NCI-H446 treated with DMSO at 0.1 percent for 48 hours (cell line): ENCODE measurements at places on chromosomes 3 and 15.

GRCh38 chr15:65841121-65841930 lies 28.0 kb upstream of the RAB11A start:
- DNase-seq = no peak

- peak; percentile 45 for DNase-seq
These were observed 735.0 kb downstream of the ROBO1 start for GRCh38 chr3:79032686-79033318.

GRCh38 chr3:195348426-195349115 lies 77.6 kb upstream of the XXYLT1 start:
- DNase-seq = no peak

DNA sequence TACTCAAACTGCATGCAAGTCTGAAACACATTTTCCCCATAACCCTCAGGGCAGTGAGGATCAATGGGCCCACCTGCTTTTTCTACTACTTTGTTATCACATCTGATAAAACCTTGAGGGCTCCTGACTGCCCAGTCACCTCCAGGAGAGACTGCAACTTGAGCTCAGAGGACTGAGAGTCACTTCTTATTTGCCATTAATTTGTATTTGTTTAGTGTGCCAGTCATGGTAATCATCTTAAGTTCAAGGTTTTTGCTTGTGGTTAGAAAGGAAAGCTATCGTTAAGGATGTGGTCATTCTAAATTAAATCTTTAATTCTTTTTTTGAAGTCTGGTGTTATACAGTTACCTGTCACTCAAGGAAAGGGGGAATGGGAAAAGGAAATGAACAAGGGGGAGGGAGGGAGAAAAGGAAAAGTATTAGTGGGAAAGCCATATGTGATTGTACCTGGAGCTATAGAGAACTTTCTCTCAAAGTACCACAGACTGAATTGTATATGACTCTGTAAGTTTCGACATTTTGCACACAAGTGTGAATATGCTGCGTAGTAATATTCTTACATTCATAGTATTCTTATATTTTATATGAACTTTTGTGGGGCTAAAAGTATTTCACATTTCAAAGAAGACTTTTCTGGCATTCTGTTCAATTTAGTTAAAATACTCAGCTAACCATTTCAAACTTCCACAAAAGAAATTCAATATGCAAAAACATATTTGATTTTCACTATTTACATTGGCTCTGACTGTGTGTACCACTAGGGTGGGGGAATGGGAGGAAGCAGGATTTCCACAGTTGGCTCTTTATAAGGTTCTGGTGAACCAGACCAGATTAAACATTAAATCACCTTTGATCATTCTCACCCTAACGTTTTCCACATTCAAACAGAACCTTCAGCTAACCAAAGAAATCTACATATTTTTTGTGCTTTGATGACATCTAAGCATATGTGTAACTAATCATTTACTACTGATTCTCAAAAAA lies 166.5 kb upstream of the ATP11B start:
- DNase-seq = no peak

GRCh38 chr15:92992720-92993119 lies 92.6 kb downstream of the CHD2 start:
- DNase-seq = no peak

DNA sequence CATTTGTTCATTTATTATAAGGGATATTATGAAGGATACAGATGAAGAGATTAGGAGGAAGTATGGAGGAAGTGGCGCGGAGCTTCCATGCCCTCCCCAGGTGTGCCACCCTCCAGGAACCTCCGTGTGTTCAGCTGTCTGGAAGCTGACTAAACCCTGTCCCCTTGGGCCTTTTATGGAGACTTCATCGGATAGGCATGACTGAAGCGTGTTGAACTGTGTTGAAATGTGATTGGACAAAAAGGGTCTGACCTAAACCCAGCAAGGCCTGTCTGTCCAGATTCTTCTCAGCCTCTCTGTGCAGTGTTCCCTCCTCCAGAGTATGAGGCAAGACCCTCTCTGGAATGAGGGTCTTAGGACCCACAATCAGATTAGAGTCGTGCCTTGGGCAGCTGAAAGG lies 31.7 kb downstream of the HACD3 start:
- no peak for DNase-seq

- DNase-seq = no peak
These were observed 53.9 kb upstream of the MELTF start for GRCh38 chr3:197083486-197083885.

DNA sequence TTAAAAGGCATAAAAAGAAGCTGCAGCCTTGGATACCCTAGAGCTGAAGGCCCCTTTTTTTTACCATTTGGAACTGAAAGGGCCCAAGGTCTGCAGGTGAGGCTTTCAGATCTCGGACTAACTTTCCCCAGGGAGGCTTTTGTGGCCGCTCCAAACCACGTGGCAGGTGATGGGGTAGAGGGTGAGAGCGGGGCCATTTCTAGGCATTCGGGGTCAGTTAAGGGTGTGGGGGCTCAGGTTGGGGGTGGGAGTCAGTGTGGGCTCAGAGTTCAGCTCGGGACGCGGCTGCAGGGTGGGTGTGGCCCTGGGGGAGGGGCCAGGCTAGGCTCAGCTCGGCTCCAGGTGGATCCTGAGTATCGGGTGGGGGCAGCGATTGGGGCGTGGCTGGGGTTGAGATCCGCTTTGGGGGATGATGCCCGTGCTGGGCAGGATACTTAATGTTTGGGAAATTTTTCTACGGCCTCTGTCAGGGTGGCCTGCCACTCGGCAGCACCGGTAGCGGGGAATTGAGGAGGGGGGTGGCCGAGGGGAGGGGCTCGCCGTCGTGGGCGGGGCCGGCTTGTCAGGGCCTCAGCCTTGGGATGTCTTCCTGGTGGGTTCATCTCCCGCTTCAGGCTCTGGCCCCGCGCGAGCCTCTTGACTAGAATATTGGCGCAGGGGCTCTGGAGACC lies 2.5 kb downstream of the KLF13 start:
- no peak for DNase-seq

DNA sequence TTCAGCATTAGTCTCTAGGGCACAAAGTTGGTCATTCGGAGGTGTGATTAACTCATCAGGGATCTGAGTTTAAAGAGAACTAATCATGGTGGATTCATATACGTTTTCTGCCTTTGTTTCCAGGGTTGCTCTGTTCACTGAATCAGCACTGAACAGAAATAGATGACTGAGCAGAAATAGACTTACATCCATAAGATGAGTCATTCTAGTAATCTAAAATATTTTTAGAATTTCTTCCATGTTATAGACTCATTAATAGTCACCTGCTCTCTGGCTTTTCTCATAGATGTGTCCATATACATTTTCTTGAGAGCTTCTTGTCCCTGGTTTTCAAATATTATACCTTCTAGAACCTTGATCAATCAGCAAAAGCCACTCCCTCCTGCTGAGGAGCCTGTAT lies 837.6 kb upstream of the DPPA4 start:
- DNase-seq = no peak

DNA sequence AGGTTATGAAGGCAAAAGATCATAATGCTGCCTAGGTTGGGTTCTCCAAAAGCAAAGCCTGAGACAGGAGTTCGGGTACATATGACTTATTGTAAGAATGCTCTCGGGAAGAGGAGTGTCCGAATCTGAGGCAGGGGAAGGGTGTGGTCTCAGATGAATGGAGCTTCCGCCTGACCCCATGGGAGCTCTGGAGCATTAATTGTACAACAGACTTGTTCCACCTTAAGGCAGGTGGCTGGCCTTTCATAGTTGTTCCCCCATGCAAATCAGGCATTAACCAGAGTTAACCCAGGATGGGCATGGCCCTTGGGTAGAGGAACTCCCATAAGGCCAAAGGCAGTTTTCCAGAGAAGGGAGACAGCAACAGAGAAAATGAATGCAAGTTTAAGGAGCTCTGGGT lies 170.6 kb downstream of the MYRIP start:
- no peak for DNase-seq

DNA sequence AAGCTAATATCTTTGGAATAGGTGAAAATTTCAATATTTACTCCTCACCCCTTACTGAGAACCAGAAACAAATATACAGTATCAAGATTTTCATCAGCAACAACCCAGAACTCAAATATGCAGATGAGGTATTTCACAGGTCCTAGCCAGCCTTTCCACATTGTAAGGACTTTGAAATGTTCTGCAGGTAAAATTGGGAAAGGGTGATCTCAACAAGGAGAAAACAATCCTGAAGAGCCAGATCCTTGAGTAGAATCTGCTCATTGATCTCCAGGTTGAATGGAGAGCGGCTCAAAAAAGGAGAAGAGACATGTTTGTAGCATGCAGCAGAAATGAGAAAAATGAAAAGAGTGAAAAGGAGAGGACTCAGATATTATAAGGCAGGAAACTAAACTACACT lies 493.3 kb upstream of the NAALADL2 start:
- no peak for DNase-seq

DNA sequence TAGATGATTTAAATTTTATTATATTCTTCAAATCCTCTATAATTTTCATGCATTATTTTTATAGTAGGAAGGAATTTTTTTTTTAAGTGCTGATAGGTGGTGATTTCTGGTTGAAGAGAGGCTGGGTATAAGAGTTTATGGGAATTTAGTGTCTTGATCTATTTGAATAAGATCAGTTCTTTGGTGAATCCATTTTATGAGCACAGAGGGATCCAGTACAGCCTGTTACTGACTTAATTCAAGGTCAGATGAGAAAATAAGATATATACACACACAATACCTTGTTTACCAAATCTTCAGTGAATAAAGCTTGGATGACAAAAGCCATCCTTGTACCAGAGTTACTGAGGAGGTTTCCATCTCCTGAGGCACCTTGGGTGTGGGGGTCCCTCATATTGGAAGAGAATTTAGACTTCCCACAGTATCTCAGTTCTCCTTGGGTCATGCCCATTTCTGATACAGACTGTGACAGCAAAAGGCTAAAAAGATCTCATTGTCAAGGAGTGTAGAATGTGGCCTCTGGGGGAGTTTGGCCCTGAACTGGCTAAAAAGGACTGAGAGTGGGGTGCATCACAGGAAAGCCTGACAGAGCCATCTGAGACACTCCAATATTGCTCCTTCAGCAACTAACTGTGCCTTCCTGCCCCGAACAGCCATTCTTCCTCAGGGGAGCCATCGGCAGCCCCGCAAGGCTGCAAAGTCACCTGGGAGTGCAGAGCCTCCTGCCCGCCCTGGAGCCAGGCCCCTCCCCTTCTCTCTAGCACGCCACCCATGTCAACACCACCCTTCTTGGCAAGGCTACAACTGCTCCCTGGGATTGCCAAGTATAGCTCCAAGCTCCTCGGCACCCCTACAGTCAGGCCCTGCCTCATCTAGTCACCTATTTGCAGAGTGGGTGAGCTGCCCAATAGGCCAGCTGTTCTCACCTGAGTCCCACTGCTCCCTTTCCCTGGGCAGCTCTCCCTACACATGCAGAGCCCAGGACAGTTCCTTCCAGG lies 43.1 kb upstream of the HACD2 start:
- DNase-seq = no peak

DNA sequence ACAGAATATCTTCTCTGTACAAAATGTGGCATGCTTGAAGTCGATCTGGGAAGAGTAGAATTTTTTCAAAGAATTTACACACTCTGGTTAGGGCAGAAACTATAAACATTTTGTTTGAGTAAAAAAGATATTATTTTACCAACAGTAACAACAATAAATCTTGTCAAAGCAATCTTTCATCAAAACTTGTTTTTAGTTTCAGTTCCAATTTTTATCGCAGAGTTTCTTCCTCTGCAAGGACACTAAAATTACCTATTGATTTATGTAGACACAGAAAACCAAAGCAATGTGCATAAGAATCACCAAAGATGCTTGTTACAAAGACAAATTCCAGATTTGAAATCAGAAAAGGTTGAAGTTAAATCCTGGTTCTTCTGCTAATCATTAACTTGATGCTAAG lies 61.9 kb downstream of the CGGBP1 start:
- no peak for DNase-seq

- no peak for DNase-seq
These were observed 230.9 kb upstream of the FEZF2 start for GRCh38 chr3:62604298-62604697.

DNA sequence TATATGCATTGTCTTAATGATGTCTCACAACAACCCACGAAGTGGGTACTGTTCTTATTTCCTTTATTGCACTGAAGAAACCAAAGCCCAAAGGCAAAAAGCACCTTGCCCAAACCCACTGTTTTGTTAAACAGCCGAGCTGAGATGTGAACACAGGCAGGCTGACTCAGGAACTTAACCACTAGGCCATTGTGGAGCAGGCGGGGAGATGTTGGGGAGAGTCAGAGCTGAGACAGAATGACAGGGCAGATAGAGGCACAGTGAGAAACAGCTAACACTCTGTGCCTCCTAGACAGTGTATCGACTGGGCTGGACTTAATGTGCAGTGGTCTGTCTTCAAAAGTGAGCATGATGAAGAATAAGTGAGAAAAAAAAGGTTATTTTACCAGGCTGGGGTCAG lies 56.5 kb downstream of the RPLP1 start:
- no peak for DNase-seq

DNA sequence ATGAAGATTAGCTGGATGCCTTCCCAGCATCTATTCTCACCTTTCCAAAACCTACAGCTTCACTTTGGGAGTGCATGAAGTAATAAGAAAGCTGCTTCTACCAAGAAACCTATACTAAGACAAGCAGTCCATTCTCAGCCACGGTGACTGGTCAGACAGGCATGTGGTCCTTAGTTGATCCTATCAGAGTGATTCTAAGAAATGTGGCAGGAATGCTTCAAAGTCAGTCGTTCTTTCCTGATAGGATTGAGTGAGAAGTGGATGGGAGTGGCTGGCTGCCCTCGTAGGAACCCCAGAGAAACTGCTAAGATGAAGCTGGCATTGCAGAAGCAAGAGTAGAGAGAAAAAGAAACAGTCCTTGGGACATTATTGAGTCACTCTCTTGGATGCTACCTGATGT lies 16.6 kb downstream of the FOXB1 start:
- DNase-seq = no peak

DNA sequence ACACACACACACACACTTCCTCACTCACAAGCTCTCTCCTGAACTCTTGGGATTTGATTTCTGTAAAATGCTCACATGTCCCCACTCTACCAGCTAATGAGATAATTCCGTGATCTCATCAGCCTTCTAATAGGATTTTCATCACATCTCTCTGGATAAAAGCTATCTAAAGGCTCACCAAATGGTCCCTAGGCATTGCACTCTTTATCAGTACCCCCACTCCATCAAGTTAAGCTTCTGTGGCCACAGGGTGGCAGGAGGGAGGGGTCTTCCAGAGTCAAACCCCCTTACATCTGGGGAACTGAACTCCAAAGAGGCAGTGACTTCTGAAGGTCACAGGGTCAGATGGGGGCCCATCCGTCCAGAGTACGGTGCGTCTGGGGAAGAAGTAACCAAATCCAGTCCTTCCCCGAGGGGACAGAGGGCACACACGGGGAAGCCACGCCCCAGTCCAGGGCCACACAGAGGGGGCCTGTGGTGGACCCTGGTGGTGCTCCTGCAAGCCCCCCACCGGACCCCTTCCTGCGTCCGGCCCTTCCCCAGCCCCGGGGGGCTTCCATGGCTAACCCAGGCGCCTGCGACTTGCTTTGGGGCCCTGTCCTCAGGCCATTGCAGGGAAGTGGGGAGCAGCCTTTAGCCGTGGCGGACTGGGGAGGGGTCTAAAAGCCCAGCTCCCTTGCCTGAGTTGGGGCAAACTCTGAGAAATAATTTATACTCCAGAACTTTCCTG lies 25.5 kb downstream of the CPN2 start:
- DNase-seq = no peak

GRCh38 chr3:33699275-33699674 lies 18.8 kb downstream of the CLASP2 start:
- no peak for DNase-seq

- no peak for DNase-seq
These were observed 290.8 kb downstream of the NLGN1 start for GRCh38 chr3:173688216-173688842.

GRCh38 chr15:63663906-63664305 lies 66.7 kb downstream of the FBXL22 start:
- no peak for DNase-seq
